ENCODE measurements at places on chromosomes 13 and 19. TPM values are rescaled to one million over a fixed set of nuclear protein-coding genes. Genes with fewer than 3 reads are reported as not detected.

- no peak for DNase-seq
These were observed 9.4 kb downstream of the FOSB start for GRCh38 chr19:45477186-45477585.

GRCh38 chr13:46377554-46377953 is 9.5 kb downstream of the RUBCNL start:
- DNase-seq: no peak

GRCh38 chr13:73876323-73876722 is 257.9 kb downstream of the KLF12 start:
- DNase-seq: no peak

GRCh38 chr13:48263196-48263595 is 30.2 kb downstream of the ITM2B start:
- DNase-seq: no peak

DNA sequence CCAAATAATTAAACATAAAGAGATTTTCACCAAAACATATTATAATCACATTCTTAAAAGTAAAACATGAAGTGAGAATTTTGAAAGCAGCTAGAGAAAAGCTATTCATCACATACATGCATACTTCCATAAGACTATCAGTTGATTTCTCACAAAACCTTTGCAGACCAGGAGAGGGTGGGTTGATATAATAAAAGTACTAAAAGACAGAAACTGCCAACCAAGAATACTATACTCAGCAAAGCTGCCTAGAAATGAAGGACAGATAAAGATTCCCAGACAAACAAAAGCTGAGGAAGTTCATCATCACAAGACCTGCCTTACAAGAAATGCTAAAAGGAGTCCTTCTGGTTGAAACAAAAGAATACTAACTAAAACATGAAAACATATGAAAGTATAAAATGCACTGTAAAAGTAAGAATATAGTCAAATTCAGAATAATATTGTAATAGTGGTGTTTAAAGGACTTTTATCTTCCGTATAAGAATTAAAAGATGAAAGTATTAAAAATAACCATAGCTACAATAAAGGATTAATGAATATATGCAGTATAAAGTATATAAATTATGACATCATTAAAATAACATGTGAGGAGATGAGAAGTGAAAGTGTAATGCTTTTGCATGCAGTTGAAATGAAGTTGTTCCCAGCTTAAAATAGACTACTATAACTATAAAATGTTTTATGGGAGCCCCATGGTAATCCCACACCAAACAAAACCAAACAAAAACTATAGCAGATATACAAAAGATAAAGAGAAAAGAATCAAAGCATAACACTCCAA is 76.2 kb downstream of the RXFP2 start:
- no peak for DNase-seq

DNA sequence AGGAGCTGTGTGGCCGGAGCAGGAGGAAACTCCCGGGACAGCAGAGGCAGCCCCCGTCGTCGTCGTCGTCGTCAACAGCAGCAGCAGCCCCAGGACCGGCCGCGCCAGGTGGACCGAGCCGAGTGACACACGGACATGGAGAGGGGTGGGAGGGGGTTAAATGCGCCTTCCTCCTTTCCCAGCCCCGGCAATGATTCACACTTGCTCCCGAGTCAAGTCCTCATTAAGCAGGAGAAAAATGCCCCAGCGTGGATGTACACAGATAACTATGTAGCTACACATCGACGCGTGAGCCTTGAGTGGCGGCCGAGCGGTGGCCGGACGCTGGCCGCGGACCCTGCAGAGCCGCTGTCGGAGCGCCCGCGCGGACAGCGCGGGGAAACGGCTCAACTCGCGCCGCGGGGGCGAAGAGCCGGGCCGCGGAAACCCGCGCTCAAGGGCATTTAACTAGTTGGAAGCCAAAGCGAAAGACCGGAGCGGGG is 645 bp downstream of the UBL3 start:
- peak; percentile 71 for DNase-seq

- DNase-seq: no peak
These were observed 20.5 kb upstream of the SHKBP1 start for GRCh38 chr19:40555978-40556689.

The MYH14 gene
- total RNA-seq: 58.9 TPM

The SSC5D gene
- 0.35 TPM for total RNA-seq

The NKG7 gene
- total RNA-seq: 5.9 TPM

All from right lobe of liver (tissue), 6 donors.